ENCODE measurements at places on chromosomes 5 and 9.

DNA sequence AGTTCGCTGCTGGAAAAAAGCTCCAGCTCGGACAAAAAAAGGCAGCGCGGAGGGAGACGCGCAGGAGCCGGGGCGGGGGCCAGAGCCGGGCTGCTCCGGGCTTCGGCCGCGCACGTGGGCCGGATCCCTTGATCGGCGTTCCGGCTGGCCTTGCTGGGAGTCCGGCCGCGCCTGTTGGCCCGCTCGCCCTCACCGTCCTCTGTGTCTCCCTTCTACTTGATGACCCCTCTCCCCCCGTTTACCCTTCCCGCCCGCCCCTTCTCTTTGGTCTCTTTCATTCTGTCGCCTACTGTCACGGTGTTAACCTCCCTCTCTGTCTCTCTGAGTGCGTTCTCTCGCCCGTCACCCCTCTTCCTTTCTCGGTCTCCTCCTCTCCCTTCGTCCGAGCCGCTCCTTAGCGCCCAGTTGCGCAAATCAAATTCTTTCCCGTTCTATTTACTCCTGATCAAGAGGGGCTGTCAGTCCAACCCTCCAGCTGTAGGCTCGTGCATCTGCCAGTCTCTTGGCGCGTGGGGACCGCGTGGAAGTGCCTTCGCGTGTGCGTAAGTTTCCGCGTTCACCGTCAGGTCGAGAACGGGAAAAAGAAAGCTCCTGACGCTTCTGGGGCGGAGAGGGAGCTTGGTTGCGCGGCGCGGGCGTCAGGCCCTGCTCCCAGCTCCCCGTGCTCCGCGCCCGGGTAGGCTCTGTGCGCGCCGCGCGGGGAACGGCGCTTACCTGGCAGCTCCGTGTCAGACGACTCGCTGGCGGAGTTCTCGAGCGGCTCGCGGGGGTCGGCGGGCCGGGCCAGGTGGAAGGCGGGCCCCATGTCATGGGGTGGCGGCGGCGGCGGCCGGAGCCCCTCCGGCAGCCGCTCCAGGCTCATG is 798 bp downstream of the PITX1 start:
- no peak for DNase-seq
- H3K36me3 ChIP-seq = no peaks in the 10 kb centered on the region
- peak overlapping the region; percentile 84 for H3K27ac ChIP-seq

DNA sequence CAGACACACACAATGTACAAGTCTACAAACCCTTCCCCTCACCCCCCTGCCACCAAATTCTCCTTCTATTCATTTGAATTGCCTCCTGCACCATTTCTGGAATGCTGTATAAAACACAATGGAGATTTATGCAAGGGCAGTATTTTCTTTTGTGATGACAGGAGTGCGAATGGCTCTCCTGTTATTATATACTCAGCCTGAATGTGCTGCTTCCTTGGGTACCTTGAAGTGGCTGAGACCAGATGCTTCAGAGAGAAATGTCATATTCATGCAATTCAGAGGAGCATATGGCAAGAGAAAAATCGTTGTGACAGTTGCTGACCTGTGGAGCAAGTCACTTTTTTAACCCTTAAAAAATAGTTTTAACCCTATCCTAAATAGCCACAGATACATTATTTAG is 468.0 kb upstream of the WWC1 start:
- H3K27ac ChIP-seq = no peak overlapping the region
- peaks cover 8% of the 10 kb centered on the region for H3K4me1 ChIP-seq
- no peaks in the 10 kb centered on the region for H3K36me3 ChIP-seq

DNA sequence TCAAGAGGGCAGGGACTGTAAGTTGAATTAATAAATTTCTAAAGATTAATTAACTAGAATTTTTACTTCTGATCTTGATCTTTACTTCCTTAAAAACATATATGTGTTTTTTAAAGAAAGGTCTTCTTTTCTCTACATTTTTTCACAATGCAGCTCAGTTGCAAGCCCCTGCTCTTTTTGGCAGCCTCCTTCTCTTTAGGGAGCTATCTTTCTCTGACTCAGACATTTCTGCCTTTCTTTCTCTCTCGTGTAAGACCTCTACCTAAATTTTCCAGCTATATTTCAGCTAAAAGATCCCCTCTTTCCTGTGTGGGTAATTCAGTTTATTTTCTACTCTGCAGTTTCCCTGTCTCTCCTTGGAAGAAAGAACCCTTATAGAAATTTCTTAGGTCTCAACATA is 38.3 kb upstream of the SNCAIP start:
- no peak overlapping the region for H3K4me3 ChIP-seq
- H3K4me1 ChIP-seq = no peaks in the 10 kb centered on the region
- no peak overlapping the region for H3K27ac ChIP-seq
- H3K27me3 ChIP-seq = no peaks in the 10 kb centered on the region
- H3K36me3 ChIP-seq = no peaks in the 10 kb centered on the region
- DNase-seq = no peak

DNA sequence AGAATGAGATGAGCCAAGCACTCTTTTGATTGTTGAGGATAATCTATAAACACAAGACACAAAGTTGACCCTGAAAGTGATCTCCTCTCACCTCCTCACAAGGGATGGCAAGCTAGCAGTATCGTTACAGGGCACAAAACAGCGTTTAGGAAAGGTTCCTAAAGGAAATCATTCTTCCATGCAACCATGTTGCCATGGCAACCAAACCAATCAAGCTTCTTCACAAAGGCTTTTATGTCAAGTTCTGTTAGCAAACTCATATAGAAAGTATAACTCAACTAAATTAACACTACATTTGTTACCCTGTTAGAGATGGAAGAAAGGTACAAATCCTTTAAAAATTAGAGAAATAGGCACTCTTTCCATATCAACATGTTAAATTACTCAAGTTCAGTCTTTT is 1016.8 kb upstream of the DMAC1 start:
- no peak overlapping the region for H3K4me3 ChIP-seq
- H3K36me3 ChIP-seq = no peaks in the 10 kb centered on the region
- no peaks in the 10 kb centered on the region for H3K27me3 ChIP-seq
- no peak for DNase-seq
- no peaks in the 10 kb centered on the region for H3K4me1 ChIP-seq

DNA sequence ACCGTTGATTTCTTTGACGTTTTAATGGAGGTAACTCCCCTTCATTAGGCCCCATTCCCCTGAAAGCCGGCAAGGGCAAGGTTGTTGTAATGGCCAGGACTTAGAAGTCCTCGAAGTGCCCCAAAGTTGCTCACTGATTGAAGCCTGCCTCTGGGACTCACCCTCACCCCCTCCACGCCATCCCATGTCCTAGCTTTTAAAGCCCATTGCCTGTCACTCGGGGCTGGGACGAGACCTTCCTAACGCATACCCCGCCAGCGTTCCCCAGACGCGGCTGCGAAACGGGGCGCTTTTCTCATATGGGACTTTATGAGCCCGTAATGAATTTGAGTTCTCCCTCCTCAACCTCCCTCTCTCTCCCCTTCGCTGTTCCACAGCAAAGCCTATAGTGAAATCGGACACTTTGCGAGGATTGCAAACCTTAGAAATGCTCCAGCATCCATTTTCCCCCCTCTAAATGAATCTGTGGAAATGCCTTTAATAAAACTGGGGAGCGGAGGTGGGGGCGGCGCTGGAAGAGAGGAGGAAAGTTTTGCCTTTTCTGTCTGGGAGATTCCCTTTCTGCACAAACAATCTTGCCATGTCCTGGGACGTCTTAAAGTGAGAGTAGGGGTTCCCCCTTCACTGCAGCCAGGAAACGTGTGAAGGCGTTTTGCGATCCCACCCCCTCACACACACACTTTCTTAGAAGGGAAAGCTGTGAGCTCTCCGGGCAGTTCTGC is 1.5 kb downstream of the PAPPA start:
- peak; percentile 22 for DNase-seq
- peak overlapping the region; percentile 84 for H3K27ac ChIP-seq
- H3K4me1 ChIP-seq = peaks cover 29% of the 10 kb centered on the region
- H3K27me3 ChIP-seq = no peaks in the 10 kb centered on the region
- H3K4me3 ChIP-seq = peak overlapping the region; percentile 59

DNA sequence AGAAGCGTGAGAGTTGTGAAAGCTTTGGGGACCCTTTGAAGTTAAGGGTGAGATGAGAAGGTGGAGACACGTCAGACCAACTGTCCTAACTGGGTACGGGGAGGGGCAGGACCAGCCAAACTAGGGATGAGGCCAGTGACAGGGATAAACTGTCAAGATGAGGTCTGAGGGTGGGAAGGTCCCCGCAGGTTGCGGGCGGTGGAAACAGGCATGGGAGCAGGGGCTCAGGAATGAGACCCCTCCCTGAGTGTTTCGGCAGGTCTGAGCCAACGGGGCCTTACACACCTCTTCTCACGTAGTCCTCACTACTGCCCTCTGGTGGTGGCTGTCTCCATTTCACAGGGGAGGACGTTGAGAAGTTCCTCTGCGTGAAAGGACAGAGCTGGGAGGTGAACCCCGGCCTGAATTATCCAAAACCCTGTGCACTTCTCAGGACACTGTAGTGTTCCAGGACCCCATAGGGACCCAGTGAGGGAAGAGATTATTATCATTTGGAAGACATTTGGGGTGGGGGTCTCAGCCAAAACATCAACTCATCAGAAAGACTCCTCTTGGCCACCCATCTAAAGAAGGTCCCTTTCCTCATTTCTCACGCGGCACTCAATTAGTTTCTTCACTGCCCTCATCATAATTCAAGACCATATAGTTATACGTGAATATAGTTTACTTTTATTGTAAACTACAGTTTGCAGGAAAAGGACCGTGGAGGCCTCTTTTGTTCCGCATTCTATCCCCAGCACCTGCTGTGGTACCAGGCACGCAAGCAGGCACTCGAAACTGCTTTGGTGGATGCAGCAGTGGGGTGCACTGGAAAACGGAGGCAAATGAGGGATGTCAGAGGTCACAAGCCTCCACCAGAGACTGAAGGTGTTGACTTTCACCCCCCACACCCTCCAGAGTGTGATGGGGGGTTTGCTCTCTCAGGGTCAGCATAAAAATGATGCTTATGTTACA is 21.7 kb upstream of the NANS start:
- no peak overlapping the region for H3K4me3 ChIP-seq
- no peaks in the 10 kb centered on the region for H3K27me3 ChIP-seq
- H3K36me3 ChIP-seq = no peaks in the 10 kb centered on the region

DNA sequence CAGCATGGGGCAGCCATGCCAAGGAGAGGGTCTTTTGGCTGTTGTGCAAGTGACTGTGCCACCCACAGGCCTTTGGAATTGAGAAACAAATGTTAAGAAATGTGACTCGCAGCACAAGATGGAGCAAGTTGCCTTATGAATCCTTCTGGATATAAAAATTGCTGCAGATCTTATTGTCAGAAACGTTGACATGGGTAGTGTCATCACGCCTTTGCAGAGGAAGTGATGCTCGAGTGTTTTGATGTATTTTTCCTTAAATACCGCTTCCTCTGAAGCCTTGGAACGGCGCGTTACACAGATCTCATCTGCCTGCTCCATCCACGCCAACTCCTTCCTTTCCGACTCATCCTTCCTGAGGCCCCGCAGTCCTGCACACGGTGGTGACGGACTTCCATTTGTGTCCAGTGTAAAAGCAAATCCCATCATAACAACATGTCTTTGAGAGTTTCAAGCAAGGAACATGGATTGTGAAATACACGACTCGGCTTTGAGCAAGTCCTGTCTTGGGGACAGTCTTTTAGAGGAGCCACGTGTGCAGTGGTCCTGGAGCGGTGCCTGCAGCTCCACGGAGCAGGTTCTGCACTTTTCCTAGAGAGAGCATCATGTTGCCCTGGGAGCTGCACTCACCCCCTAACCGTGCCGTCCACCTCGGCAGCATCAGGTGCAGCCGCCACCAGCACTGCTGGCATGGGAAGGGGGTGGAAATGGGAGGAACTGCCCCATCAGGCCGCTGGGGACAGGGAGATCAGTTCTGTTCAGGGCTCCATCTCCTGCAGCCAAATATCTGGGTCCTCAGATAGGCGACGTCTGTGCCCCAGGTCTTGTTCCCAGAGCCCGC is 15.1 kb downstream of the ROPN1L start:
- H3K36me3 ChIP-seq = no peaks in the 10 kb centered on the region
- H3K27me3 ChIP-seq = no peaks in the 10 kb centered on the region
- H3K4me3 ChIP-seq = no peak overlapping the region
- DNase-seq = no peak

DNA sequence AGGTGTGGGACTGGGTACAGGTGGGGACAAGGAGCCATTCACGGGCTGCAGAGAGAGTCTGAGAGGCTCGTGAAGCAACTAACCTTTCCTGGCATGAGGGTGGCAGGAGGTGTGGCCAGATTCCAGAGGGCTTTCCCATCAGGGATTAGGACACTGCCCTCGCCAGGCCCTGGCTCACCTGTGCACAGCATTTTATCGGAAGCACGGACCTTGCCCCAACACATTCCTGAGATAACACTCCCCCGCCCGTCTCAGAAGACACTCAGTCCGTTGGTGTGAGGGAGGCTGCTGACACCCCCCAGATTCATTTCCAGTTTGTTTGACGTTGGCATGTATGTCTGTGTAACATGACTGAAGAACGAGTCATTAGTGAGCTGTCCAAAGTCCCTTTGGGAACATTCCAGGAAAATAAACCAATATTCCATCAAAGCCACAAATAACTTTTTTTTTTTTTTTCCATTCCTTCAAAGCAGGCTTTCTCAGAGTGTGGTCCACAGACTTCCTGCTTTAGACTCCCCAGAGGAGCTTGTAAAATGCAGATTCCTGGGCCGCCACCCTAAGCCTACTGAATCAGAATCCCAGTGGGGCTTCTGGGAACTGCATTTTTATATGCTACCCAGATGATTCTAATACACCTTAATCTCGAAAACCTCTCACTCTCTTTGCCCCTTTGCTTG is 23.4 kb downstream of the WWC1 start:
- DNase-seq = no peak
- no peak overlapping the region for H3K27ac ChIP-seq
- no peak overlapping the region for H3K4me3 ChIP-seq

DNA sequence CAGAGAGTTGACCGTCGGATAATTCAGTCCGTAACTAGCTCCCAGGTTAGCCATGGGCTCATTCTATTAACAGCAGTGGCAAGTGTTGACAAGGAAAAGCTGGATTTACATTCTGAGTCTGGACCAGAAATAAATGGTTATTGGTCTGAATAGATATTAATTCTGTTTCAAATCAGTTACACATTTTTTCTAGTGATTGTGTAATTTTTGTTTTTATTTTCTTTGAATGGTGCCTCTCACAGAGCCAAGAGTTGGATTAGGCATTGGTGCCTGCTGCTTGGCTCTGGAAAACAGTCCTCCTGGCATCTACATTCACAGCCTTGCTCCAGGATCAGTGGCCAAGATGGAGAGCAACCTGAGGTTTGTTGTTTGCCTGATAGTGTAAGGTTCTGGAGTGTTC is 115.1 kb downstream of the GOLPH3 start:
- H3K4me3 ChIP-seq = no peak overlapping the region
- H3K27me3 ChIP-seq = no peaks in the 10 kb centered on the region
- H3K36me3 ChIP-seq = peaks cover 7% of the 10 kb centered on the region
- H3K27ac ChIP-seq = no peak overlapping the region
- no peaks in the 10 kb centered on the region for H3K4me1 ChIP-seq
- DNase-seq = no peak

DNA sequence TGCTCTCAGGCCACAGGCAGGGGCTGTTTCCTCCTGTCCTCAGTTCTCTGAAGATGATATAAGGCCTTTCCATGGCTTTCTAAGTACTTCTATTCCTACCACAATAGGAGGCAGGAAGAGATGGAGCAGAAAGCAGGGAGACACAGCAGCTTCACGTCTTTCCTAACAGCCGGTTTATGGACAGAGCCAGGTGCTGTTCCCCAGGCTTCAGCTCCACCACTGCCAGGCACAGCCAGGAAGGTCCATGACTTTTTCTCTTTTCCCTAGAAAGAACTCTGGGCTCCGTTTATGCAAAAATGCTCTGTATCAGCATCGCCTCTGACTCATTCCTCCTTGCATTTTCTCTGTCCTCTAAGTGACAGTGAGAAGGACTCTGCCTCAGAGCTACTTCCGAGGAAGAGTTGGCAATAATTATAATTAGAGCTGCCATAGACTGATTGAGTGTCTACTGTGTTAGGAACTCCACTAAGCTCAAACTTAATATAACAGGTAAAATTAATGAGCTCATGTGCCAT is 478.5 kb downstream of the RASEF start:
- no peak overlapping the region for H3K27ac ChIP-seq
- H3K36me3 ChIP-seq = no peaks in the 10 kb centered on the region
- no peak for DNase-seq
- no peaks in the 10 kb centered on the region for H3K27me3 ChIP-seq
- H3K4me1 ChIP-seq = no peaks in the 10 kb centered on the region
- H3K4me3 ChIP-seq = no peak overlapping the region
